ENCODE measurements at places on chromosomes 6 and 20. TPM values are rescaled to one million over a fixed set of nuclear protein-coding genes. Genes with fewer than 3 reads are reported as not detected.

The EYS gene
- not detected for total RNA-seq

DNA sequence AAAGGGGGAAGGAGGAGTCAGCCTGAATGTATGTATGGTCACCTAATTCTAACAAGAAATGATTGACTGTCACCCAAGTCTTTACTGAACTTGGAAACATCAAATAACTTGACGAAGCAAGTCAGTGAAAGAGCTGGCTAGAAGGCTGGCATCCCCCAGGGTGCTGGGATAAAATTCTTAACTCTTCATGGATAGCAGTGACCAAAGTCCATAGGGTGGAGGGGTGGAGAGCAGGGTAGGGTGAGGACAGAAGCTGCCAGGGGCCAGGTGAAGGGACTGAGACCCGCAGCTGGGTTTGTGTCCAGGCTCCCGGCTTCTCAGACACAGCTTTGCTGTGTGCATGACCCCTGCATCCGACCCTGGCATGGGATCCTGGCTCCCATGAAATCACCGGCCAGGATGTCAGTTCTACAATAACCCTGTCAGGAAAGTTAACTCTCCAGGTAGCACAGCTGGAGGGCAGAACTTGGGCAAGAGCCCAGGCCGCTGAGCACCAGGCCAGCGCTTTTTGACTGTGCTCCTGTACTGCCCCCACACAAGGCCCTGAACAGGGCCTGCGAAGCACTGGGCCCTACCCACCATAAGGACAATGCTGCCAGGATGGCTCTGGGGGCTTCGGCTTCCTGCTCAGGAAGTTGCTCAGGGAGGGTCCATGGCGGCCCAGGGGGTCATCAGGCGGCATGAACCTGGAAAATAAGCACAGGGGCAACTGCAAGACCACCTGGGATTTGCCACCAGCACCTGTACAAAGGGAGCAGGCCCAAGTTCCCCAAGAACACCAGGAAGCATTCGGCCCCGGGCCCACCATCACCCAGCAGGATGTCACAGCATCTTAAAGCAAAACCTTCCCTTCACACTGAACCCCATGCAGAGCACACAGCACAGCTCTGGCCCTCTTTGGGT lies 32.5 kb downstream of the ZC3H12D start:
- DNase-seq = no peak

DNA sequence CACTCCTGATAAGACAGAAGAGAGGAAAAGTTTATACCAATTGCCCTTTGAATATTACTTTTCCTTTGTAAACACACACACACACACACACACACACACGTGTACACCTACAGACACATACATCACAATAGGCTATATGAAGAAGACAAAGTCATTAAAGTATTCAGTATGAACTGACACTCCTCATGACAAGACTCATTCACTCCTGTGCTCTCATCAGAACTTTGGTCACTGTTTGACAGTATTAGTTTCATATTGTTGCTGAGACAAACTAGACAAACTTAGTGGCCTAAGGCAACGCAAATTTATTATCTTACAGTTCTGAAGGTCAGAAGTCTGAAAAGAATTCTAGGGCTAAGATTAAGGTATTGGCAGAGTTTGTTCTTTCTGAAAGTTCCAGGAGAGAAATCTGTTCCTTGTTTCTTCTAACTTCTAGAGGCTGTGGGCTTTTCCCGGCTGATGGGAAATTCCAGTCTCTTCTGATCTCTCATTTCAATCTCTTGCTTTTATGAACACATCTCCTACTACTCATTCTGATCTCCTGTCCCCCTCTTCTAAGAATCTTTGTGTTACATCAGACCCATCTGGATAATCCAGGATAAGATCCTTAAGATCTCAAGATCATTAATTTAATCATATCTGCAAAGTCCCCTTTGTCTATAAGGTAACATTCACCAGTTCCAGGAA lies 171.3 kb downstream of the HACE1 start:
- DNase-seq = no peak

DNA sequence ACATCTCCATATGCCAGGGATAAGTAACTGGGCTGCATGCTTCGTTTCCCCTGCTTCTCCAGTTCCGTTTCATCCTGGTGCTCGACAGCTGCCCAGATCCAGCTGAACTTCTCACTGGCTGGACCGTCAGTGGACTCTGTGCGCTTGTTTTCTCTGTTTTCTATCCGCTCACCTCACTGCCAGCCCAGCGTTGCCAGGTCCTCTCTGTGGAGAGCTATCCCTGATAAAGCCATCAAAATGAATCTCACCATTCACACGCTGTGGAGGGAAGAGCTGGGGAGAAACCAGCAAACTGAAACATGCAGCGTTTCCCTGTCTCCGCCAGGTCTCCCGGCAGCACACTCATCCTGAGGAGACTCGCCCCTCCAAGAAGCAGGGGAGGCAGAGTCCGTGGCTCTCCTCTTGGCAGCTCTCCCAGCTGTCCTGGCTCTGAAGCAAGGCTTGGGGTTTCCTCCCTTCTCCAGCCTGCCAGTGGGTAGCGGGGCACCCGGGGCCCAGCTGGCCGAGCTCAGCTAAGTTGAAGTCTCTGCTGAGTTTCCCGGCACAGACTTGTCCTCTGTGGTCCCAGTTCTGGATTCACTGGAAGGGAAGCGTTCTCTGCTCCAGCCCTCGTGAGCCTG lies 160.9 kb downstream of the DTNBP1 start:
- no peak for DNase-seq

The GSTA3 gene
- not detected for total RNA-seq

DNA sequence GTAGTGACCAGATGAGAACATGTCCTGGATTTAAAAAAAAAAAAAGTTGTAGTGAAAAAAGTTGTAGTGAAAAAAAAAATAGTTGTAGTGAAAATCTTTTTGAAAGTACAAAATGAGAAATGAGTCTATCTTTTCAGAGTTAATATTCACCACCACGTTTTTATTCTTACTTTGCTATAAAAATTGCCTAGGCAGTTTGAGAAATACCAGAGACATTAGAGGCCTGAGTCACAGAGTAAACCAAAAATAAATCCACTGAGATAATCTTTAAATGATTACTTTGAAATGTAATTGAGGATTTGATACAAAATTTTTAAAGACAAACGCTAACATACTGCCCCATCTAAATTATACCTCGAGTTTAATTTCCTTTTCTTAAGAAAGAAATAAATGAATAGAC lies 101.2 kb upstream of the TIAM2 start:
- DNase-seq = no peak

- DNase-seq = no peak
These were observed 10.0 kb upstream of the BTBD9 start for GRCh38 chr6:38649744-38650143.

DNA sequence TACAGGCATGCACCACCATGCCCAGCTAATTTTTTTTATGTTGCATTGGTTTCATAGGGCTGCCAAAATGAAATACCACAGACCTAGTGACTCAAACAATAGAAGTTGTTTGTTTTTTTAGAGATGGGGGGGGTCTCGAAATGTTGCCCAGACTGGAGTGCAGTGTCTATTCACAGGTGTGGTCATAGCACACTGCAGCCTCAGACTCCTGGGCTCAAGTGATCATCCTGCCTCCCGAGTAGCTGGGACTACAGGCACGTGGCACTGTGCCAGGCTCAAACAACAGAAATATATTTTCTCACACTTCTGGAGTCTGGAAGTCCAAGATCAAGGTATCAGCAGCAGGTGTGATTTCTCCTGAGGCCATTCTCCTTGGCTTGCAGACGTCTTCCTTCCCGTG lies 6.6 kb upstream of the SLC16A10 start:
- DNase-seq = no peak

DNA sequence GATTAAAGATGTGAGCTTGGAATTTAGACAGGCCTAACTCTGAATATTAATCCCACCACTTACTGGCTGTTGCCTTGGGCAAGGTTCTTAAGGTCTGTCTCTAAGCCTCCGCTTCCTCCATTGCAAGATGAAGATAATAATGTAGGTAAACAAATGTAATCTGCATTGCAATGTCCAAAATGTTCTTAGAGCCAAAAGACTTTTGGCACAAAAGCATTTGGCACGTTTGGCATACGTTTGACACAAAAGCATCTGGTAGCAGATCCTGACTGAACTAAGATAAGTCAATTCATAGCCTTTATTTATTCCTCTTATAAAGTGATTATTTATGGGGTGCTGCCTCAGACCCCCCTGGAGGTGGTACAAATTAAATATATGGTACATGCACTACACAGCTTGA lies 229.9 kb upstream of the STXBP5 start:
- DNase-seq = no peak

DNA sequence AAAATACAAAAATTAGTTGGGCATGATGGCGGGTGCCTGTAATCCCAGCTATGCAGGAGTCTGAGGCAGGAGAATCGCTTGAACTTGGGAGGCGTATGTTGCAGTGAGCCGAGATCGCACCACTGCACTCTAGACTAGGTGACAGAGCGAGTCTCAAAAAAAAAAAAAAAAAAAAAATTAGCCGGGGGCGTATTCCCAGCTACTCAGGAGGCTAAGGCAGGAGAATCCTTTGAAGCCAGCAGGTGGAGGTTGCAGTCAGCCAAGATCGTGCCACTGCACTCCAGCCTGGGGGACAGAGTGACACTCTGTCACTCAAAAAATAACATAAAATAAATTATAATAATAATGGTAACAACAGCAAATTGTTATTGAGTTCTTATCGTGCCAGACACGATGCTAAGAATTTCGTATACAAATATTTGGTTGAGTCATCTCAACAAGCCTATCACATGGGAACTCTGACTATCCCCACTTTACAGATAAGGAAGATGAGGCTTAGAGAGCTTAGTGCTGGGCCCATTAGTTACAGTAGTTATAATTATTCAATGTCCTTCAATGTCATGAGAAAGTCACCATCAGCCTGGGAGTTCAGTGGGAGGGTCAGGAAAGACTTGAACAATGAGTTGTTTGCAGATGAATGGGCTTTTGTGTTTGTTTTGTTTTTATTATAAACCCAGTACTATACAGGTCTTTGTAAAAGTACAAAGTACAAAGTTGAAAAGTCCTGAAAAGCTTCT lies 19.4 kb downstream of the C6orf15 start:
- no peak for DNase-seq

DNA sequence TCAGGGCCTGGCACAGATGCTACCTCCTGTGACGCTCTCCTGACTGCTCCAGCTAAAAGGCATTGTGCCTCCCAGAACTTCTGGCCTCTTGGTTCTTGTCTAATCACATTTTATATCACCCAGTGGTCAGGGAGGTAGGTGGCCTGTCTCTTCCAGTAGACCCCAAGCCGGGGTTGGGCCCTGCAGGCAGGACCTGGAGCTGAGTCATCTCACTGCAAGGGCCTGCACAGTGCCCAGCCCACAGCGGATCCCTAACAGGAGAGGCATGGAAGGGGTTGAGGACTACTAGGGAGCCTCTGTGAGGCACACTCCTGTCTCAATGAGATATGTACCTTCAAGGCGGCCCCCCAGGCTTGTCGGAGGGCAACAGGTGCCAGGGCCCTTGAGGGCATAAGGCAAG lies 6.4 kb downstream of the LEMD2 start:
- DNase-seq = no peak

DNA sequence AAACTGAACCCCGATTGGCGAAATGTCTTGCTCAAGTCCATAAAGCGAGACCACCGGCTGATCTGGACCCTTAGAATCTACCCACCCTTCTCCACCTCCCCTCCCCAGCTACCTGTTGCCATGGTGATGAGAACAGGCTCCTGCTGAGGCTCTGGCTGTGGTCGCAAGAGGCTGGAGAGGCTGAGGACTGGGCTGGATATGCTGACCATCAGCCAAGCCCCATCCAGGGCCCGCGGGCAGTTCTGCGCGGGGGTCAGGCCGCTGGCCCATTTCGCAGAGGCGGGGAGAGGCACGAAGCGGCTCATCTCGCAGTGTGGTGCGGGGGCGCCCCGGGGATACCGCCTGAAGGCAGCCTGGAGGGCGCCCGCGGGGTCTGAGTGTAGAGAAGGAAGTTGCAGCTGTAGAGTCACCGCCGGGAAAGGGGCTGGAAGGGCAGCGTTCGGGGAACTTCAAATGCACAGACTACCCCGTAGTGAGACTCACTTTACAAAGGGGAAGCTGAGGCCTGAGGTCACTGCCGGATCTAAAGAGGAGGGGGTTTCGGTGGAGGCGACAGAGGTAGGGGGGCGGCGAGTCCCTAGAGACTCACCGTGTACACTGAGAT lies 671 bp downstream of the TAPBP start:
- DNase-seq = no peak

- no peak for DNase-seq
These were observed 2.0 kb downstream of the NKAIN4 start for GRCh38 chr20:63252284-63252711.

The GPLD1 gene
- total RNA-seq = 4.2 TPM

GRCh38 chr6:106324726-106325335 lies 729 bp downstream of the ATG5 start:
- no peak for DNase-seq

- DNase-seq = no peak
These were observed at the start of gene CRYBG1 for GRCh38 chr6:106360410-106360988. Gene CRYBG1 (plus strand): TSS chr6:106360717. CDS start chr6:106360909, 192 bp downstream.

- no peak for DNase-seq
These were observed 92.0 kb downstream of the LY86 start for GRCh38 chr6:6680526-6680925.

GRCh38 chr6:46491201-46491627 lies at the start of gene RCAN2:
Gene RCAN2 (minus strand): TSS chr6:46491449.
- no peak for DNase-seq

- DNase-seq = no peak
These were observed 731.4 kb upstream of the CITED2 start for GRCh38 chr6:140105857-140106256.

DNA sequence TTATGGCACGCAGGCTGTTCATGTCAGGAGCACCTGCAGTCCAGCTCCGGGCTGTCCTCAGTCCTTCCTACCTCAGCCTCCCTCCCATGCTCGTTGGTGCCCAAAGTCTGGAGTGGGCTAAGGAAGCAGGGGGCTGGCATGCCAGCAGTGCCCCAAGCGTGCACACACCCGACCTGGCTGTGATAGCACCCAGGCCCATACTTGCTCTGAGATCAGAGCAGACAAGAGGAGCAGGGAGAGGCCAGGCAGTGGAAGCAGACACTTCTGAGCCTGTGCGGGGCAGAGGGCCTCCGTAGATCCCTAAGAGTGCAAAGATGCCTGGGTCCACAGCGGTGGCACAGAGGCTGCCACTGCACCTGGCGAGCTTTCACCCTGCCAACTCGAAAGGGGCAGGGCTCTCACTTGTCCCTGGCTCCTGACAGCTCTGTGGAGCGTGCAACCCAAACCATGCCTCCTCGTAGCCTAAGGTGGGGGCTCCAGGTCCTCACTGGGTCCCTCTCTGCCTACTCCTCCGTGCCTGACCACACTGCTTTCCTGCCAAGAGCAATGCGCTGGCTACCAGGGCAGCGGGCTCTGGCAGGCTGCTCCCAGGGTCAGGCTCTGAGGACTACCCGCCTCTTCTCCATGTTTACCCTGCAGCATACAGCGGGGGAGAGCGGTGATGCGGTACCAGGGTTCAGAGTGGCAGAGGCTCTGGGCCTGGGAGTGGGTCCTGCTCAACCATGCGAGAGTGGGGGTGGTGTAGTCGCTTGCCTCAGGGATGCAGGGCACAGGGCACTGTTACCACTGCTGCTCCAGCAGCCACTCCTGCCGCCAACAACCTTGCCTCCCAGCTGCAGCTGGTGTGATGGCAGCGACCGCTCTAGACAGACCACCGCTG lies 59.5 kb downstream of the MANEA start:
- no peak for DNase-seq

Measured in esophagus muscularis mucosa (tissue), 4 donors.